Stimulated activated CD4-positive, alpha-beta T cell treated with anti-CD3 and anti-CD28 coated beads, Interleukin-12 subunit alpha, Interleukin-12 subunit beta, amount 100 ng/mL, for 4 hours (primary cell): ENCODE measurements at places on chromosomes 1 and 21.

DNA sequence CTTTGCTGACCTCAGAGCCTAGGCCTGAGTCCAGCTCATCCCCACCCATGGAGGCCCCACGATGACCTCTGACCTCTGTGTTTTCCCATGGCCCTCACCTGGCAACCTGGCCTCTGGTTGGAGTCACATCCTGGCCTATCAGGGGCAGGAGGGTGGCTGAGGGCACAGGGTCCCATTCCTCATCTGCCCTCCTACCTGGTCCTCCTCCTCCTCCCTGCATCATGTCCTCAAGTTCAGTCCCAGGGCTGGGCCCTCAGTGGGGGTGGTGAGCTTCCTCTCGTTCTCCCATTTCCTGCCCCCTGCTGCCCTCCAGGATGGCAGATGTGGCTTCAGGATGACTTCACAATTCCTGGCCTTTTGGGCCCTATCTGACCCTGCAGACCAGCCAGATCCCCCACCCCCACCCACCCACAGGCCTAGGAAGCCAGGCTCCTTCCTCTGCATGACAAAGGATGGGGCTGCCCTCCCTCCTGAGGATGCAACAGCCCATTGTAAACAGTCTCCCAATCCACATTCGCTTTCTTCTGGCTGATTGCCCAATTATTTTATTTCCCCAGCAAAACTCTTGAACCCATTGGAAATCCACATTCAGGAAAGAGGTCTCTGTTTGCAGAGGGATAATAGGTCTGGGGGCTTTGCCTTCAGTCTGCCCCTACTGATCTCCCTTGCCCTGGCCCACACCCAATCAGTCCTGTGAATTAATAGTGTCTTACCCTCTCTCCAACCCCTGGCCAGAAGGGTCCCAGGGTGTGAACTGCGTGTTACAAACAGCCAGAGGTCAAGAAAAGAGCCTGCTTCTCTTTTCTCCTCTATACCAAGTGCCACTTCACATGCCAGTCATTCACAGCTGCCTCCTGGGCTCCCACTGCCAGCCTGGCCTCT is 10.3 kb upstream of the LEFTY1 start:
- no peak for DNase-seq

DNA sequence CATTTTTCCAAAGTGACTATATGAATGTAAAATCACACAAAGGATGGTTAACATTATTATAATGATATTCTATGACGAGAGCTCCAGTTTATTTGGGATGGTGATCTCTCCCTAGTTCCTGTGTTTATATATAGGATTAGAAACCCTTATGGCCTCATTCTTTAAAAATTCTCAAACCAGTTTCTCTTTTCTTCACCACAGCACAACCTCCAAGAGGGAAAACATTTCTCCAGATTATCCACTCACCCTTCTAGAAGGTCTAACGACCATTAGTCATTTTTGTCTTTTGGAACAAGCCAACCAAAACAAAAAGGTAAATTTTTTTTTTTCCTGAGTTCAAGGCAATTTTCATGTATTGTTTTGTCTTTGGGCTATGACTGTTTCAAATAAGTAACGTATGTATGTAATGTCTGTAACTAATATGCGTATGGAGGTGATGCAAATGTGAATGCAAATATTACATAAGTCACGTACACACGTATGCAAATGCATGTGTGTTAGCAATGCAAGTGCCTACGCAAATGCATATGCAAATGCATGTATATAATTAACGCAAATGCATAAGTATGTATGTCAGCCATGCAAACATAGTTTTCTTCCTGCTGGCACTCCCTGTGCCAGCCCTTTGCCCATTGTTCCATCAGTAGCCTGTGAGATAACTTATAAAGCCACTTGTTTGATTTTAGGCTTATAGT is 72.5 kb upstream of the MORC3 start:
- DNase-seq = no peak

GRCh38 chr1:47333922-47334764 is 553 bp downstream of the CMPK1 start:
- peak; percentile 70 for DNase-seq

- DNase-seq = no peak
Observed at GRCh38 chr1:245143849-245144248, 10.9 kb upstream of the KIF26B start.

- peak; percentile 66 for DNase-seq
Observed at GRCh38 chr1:983798-984475, 2.0 kb upstream of the PERM1 start.

GRCh38 chr1:168375566-168376300 is 95.1 kb downstream of the TBX19 start:
- DNase-seq = no peak

DNA sequence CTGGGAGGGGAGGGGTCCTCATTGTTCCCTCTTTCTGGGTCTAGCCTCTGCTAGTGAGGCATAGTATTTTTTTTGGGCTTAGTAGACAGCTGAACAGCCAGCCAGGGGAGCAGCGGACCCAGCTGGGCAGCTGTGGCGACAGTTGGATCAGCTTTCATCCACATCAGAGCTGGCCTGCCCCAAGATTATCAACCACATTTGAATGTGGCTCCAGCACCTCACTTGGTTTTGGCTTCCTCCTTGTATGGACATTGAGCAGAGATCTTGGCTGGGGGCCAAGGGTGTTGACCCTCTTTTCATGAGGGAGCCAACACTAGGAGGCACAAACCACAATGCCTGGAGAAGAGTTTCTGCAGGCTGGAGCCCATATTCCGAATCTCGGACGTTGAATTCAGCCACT is 25.0 kb downstream of the WNT4 start:
- DNase-seq = no peak

DNA sequence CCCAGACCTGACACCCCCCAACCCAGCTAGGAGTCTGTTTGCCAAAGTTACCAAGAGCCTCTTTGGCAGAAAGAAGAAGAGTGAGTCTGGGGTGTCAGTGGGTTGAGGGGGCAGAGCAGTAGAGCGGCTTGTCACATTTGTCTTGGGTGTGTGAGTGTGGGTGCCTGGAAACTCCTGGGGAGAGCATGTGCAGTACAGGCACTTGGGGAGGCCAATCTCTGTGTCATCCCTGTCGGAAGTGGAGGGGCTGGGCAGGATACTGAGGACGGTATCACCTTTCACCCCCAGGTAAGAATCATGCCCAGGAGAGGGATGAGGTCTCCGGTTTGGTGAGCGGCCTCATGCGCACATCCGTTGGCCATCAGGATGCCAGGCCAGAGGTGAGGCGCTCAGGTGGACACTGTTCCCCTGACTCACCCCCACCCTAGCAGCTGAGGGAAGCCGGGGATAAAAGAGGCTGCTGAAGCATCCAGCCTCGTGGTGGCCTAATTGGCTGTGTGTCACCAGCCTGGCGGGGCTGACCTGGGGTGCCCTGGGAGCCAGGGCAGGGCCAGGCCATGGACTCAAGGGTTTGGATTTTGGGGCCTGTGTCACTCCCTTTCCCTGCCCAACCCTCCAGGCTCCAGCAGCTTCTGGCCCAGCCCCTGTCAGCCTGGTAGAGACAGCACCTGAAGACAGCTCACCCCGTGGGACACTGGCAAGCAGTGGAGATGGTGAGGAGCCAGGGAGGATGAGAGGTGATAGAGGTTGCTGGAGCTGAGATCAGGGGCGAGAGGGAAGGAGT is 3.3 kb downstream of the PLK3 start:
- DNase-seq = no peak

DNA sequence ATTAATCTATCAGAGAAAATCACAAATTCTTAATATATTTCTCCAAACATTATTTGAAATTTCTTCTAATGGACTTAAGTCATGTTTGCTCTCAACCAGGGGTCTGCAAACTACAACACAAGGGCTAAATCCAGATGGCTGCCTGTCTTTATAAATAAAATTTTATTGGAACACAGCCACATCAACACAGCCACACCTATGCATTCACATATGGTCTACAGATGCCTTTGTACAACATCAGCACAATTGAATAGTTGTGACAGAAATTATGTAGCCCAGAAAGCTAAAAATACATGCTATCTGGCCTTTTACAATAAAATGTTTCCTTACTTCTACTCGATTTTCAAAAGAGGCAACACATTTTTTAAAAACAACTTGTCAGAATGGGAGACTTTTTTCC is 103.9 kb downstream of the DPYD start:
- no peak for DNase-seq

- DNase-seq = no peak
Observed at GRCh38 chr1:11468878-11469277, 10.1 kb upstream of the DISP3 start.

DNA sequence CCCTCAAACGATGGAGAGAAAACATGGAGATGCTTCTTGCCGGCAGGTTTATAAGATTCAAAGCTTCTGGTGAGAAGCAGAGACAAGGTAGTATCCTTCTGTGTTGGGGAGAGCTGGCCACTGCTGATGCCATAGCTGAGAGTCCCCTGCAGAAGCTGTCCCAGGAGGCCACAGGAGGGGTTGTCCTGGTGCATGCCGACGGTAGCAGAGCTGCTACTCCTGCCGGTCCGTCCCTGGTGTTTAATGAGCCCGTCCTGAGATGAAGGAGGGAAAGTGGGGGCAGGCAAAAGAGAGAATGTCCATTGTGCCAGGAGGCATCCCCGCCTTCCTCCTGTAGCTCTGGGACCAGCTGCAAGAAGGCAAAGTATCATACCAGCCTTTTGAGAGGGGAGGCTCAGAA is 10.4 kb upstream of the C2CD2 start:
- DNase-seq = no peak

DNA sequence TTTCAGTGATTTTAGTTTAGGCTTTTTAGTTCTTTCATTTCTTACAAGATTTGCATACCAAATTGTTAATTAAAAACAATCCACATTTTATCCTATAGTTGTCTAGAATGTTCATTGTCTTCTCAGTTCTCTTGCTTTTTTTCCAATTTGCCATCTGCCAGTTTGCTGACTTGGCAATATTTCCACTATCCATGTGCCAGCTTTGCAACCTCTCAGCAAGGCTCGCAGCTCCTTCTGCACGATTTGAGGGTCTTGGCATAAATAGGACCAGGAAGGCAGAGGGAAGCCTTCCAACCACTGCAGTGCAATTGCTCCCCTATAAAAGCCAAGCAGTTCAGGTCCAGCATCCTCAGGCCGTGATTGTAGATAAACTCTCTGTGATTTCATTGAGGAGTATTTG is 306.8 kb upstream of the FMN2 start:
- DNase-seq = no peak

- no peak for DNase-seq
Observed at GRCh38 chr1:14679027-14679688, 80.7 kb downstream of the KAZN start.

GRCh38 chr1:162663589-162664106 is 31.4 kb downstream of the DDR2 start:
- no peak for DNase-seq

DNA sequence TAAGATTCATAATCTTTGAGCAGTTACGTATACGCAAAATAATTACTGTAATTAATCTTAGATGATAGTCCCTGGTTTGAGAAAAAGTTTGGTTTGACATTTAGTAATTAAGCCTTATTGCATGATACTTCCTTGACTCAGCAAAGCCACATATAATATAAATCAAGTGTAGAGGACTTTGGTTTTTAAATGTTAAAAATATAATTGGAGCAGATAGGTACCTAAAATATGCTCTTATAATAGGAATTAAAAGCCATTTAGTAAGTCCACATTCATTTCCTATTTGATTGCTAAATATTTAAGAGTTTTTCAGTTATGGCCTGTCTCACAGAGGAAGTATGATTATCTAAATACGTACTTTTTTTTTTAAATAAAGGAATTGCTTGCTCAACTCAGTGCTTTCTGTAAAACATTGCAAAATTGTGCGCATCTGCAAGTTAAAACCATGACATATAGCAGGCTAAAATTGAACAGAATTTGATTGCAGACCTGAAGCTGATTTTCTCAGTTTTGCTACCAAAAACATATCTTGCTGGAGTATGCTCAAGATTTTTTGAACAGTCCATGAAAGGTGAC is 20.4 kb downstream of the RPE65 start:
- DNase-seq = no peak

DNA sequence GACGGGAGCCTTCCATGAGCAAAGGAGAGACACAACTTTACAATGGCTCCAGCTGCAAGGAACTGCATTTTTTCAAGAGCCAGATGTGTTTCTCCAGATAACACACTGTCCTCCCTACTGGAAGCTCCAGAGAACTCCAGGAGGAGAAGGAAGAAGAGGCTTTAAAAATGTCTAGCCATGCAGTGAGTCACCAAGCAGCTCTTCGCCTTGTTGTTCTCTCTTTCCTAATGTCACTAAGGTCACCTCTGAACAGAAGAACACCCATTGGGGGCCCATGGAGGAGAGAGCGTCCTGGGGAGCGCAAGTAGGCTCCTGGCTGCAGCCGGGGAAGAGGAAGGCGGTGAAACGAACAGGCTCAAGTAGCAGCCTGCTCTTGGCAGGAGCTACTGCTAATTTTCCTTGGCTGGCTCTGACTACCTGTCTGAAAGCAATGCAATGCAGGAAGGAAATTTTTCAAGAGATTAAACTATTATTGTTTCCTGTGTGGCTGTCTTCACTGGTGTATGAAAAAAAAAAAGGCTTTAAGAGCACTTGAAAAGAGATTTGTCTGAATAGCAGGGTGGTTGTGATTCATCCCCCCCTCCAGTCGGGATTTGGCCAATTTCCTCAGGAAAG is 321.9 kb downstream of the SETD4 start:
- no peak for DNase-seq

DNA sequence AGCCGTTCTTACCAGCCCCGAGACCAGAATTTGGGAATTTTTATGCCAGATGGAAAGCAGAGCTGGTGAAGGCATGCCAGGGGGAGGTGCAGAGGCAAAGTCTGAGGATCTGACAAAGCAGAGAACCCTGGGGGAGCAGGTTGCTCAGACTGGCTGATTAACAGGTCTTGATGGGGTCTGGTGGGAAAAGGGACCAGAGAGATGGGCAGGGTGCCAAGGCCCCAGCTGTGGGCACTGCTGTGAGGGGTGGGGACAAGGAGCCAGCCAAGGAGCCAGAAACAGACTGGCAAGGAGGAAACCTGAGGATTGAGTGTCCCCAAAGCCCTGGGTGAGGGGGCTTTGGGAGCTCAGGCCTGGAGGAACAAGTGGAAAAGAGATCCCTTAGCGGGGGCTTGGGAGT is 21.4 kb downstream of the RPS6KA1 start:
- DNase-seq = no peak

DNA sequence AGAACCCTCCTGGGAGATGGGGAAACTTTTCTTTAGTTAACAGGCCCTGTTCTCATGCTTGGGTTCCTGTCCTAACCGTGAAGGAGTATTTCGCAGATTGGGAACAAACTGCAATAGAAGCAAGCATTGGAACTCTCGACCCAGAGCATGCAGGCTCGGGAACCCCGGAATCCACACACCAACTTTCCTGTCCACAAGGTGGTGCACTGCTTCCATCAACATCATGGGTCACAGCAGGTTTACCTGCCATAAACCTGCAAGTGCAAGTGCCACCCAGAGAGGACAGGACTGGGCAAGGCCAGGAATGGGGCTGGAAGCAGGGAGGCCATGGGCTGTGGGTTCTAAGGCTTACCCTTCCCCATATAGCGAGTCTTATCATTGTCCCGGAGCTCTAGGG is 6.9 kb downstream of the ENO1 start:
- DNase-seq = no peak

DNA sequence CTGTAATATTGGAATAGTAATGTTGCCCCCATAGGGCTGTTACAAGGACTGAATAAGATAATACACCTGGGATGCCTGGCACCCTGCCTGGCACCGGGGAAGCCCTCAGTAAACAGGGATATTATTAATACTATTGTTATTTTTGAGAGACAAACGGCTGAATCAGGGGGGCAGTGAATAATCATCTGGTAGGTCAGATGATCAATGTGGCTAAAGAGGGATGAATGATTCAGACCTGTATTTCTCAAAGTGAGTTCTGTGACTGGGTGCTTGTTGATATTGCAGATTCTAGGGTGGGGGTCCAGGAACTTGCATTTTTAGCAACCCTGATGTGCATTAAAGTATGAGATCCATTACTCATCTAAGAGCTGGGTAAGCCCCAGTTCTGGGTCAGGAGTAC is 46.2 kb upstream of the BCL10 start:
- DNase-seq = no peak

- no peak for DNase-seq
Observed at GRCh38 chr1:63103682-63104081, 218.7 kb upstream of the FOXD3 start.
